Regular cardiac myocyte (primary cell): ENCODE measurements at places on chromosomes 2 and 18. TPM values are rescaled to one million over a fixed set of nuclear protein-coding genes. Genes with fewer than 3 reads are reported as not detected.

Gene PROC
- under 0.01 TPM in 1 of 2 replicates, not detected in the other for total RNA-seq

Gene NEB
- under 0.01 and 0.28 TPM in 2 replicates for total RNA-seq

Gene SCN3A
- total RNA-seq: 0.85 and 1.9 TPM in 2 replicates

Gene CHRNG
- total RNA-seq: not detected in 2 replicates

Gene CYP26B1
- total RNA-seq: 0.19 and 0.85 TPM in 2 replicates

Gene ERCC3
- total RNA-seq: 44.5 and 50.0 TPM in 2 replicates

Gene PAX3
- 0.28 TPM in 1 of 2 replicates, not detected in the other for total RNA-seq

Gene RBKS
- 1.5 and 2.3 TPM in 2 replicates for total RNA-seq

Gene SCN1A
- 0.19 and 2.3 TPM in 2 replicates for total RNA-seq

Gene DPYSL5
- total RNA-seq: under 0.01 TPM in 1 of 2 replicates, not detected in the other

Gene HRH4
- total RNA-seq: under 0.01 and 0.28 TPM in 2 replicates

Gene CCDC141
- total RNA-seq: 0.19 and 0.56 TPM in 2 replicates

Gene DNER
- total RNA-seq: under 0.01 and 3.4 TPM in 2 replicates

Gene NT5DC4
- total RNA-seq: not detected in 2 replicates

Gene CACNB4
- total RNA-seq: 2.3 and 20.0 TPM in 2 replicates

Gene MYO7B
- under 0.01 TPM in 2 replicates for total RNA-seq

Gene AKAIN1
- total RNA-seq: 0.56 TPM in 1 of 2 replicates, not detected in the other

Gene SETBP1
- total RNA-seq: 1.3 and 2.0 TPM in 2 replicates

Gene LDLRAD4
- under 0.01 TPM in 2 replicates for total RNA-seq

Gene RNU2-63P
- not detected in 2 replicates for total RNA-seq

Gene BCL11A
- total RNA-seq: 0.19 and 0.28 TPM in 2 replicates

Gene TTC31
- total RNA-seq: 10.7 and 14.6 TPM in 2 replicates

Gene CRYGD
- total RNA-seq: not detected in 2 replicates

Gene STRN
- total RNA-seq: 14.1 and 14.4 TPM in 2 replicates

Gene CD8A
- not detected in 2 replicates for total RNA-seq

Gene SLC38A11
- 0.28 TPM in 1 of 2 replicates, not detected in the other for total RNA-seq

Gene TM4SF20
- total RNA-seq: under 0.01 and 0.28 TPM in 2 replicates

Gene APCDD1
- 0.19 TPM in 1 of 2 replicates, not detected in the other for total RNA-seq

Gene RTKN
- total RNA-seq: 10.2 and 13.5 TPM in 2 replicates

Gene ARHGAP28
- total RNA-seq: 0.77 and 5.4 TPM in 2 replicates

Gene DSC2
- under 0.01 TPM in 2 replicates for total RNA-seq

Gene IL1F10
- not detected in 2 replicates for total RNA-seq

Gene CETN1
- total RNA-seq: not detected in 2 replicates

Gene MAL
- 0.85 and 0.96 TPM in 2 replicates for total RNA-seq

Gene RGPD4
- under 0.01 TPM in 1 of 2 replicates, not detected in the other for total RNA-seq

Gene SKA1
- 2.8 and 19.6 TPM in 2 replicates for total RNA-seq

Gene AMER3
- not detected in 2 replicates for total RNA-seq

Gene CNTNAP5
- under 0.01 TPM in 2 replicates for total RNA-seq

Gene SLC19A3
- total RNA-seq: 0.19 and 1.7 TPM in 2 replicates

Gene MRPL33
- total RNA-seq: 67.4 and 89.5 TPM in 2 replicates

Gene NT5C1B
- total RNA-seq: not detected in 2 replicates

Gene C2orf80
- not detected in 2 replicates for total RNA-seq

Gene ANKRD62
- total RNA-seq: under 0.01 TPM in 1 of 2 replicates, not detected in the other

Gene LOXHD1
- not detected in 2 replicates for total RNA-seq

Gene PPP4R3B
- 44.0 and 52.0 TPM in 2 replicates for total RNA-seq

Gene EMILIN1
- total RNA-seq: 137 and 184 TPM in 2 replicates

Gene RAB6C
- total RNA-seq: under 0.01 TPM in 1 of 2 replicates, not detected in the other

Gene CPO
- total RNA-seq: under 0.01 TPM in 1 of 2 replicates, not detected in the other

Gene RESP18
- total RNA-seq: not detected in 2 replicates
